ENCODE measurements at places on chromosomes 5 and 9.

DNA sequence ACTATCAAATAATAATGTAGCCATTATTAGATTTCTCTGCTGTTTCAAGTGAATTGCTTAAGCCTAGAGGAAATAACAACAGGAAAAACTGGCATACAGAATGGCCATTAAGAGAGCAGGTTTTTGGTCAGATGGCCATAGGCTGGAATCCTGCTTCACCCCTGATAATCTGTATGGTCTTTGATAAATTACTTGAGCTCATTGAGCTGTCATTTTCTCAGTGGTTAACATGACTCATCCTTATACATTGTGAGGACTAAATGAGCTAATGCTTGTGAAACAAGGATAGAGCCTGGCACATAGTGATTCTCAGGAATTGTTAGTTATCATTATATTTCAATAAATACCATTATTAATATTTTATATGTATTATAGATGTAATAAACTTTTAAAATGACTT lies 516.5 kb downstream of the KIF4B start:
- no peak for DNase-seq

DNA sequence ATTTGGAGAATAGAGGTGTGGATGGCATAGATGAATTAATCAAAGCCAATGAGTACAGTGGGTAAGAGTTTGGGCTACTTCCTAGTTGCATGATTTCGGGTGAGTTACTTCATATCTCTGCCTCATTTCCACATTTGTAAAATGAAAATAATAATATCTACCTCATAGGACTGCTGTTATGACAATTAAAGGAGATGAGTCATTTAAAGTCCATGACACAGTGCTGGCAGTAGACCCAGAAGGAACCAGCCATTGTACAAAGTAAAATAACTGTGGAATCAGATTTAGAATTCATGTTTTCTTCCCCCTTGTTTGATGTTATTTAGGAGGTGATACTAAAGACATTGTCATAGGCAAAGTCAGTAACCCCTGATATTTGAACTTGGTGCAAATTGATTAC lies 139.5 kb upstream of the SLC27A6 start:
- no peak for DNase-seq

DNA sequence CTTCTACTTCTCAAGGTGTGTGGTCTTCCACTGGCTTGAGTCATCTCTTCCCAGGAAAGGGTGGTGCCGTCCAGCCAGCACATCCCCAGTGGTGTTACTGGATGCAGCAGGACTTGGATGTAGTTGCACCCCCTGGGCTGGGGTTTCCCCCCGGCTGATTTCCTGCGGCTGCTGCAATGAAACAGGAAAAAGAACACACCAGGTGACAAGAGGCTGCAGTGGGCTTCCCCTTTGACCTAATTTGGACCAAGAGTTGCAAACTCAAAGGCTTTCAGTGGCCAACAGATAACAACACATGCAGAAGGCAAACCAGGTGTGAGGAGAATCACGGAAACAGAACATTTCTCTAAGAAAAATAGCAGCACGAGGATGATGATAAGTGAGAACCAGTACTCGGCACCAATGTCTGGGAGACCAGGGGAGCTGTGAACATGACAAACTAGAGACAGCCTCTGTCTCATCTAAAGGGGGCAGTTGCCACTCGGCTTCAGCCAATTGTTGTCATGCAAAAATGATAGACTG lies 83.7 kb downstream of the PDE6A start:
- no peak for DNase-seq

GRCh38 chr9:102985162-102985895 lies 9.8 kb upstream of the CYLC2 start:
- no peak for DNase-seq

- DNase-seq = no peak
These were observed 163.8 kb upstream of the MVB12B start for GRCh38 chr9:126162611-126163381.
